ENCODE measurements at places on chromosomes 1 and 21.

GRCh38 chr21:43759651-43760050, 16.5 kb downstream of the CSTB start:
- DNase-seq: no peak

DNA sequence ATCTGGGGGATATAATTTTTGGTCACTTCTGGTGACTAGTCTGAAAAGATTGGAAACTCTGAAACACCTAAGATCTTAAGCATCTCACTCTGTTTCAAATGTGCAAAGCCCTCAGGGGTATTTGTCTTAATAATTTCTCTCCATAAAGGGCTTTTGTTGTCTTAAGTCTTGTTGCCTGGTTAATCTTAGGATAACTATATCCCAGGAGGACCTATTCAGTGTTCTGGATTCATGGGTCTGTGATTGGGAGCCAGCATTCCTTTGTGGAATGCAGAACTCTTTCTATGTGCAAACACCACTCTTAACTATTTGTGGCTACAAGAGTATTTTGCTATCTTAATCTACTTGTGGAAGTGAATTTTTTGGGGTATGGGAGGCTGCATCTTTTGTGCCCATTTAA, 1573.0 kb upstream of the PRMT6 start:
- no peak for DNase-seq

- DNase-seq: no peak
Measured at GRCh38 chr1:158813164-158813563, 18.0 kb upstream of the MNDA start.

DNA sequence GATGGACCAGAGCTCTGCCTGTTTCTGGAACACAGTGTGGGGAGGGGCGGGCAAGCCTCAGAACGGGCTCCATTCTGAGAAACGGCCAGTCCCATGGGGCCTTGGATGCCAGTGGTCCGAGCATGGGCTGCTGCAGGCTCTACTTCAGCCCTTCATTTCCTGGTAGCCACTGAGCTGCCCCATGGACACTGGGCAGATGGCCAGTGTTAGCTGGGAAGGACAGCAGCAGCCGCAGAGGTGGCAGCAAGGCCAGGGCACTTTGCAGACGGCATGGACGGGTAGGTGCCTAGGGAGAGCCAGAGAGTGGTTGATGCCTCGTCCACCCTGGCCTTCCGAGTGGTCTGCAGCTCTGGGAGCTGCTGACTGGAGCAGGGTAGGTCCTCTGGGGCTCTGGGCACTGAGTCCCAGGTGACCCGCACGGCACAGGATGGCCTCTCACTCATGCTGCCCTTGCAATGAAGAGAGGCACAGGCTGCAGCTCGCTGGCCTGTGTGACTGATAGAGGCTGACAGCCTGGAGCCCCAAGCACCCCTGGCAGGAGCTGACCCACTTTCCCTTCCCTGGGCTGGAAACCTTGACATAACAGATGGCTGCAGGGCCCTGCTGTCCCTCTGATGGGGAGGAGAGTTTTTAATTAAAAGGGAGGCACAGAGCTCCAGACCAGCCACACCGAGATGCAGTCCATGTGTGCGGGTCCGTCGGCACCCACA, 87.7 kb upstream of the COL6A1 start:
- no peak for DNase-seq

DNA sequence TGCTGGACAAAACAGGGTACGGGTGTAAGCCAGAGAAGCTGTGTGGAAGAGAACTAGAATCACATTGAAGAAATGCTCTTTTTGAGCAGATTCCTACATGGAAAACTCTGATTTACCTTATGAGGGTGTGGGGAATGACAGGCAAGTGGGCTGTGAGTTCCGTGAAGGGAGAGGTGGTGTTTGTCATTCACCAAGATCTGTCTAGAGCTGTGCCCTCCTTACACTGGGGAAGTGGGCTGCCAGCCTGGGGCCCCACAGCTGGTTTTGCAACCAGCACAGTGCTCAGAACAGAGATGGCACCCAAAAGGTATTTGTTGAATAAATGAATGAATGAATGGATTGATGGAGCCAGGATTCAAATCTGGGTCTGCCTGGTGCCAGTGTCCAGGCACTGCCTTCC, 10.4 kb downstream of the RCAN1 start:
- DNase-seq: no peak

GRCh38 chr1:224881762-224882211, 47.7 kb upstream of the DNAH14 start:
- no peak for DNase-seq

GRCh38 chr1:242736611-242737010, 212.1 kb upstream of the PLD5 start:
- DNase-seq: no peak

DNA sequence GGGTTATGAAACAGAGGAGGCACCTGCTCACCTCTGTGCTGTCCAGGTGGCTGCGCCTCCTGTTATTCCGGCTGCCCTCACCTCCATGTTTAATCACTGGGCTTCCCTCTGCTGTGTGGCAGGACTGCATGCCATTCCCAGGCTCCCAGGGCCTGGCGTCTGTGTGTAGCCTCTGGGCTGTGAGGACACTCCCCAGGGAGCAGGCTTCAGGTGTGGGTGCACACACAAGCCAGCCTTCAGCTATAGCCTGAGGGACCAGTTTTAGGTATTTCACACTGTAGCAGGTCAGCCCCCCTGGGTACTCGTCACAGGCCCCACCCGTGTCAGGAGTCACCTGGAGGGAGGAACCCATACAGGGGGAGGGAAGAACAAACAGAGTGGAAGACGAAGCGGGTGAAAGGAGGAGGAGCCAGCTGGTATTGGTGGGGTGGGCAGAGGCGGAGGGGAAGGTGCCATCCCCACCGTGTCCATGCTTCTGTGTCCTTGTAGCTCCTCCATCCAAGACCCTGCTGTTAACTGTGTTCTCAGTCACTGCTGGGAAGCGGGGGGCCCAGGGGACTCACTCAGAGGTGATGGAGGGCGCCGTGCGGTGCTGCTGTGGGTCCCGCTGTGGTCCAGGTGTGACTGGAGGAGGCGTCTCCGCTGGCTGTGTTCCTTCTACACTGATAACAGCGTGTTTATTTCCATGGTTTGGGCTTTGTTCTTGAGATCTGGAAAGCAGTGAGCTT, 158.6 kb downstream of the PGBD5 start:
- DNase-seq: no peak
